GM23248 (cell line): ENCODE measurements at places on chromosomes 13 and 19. TPM values are rescaled to one million over a fixed set of nuclear protein-coding genes. Genes with fewer than 3 reads are reported as not detected.
A peak's percentile ranks its signal among the peaks of the same experiment; 100 is the strongest.

DNA sequence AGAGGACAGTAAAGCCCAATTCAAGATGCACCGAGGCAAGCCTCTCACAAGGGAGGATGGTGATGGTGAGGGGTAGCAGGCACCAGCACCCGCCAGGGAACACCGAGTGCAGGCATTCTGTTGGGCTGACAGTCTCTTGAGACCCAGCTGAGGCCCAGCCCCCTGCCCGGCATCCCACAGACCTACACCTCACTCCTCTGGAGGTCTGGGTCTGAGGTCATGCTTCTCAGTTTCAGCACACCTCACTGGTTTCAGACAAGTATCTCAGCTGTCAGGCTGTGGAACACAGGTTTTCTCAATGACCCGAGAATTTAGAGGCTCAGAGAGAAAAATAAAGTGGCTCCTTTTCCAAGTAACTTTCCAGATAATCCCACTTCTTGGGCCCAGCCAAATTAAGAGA is 27.7 kb upstream of the EPHX3 start:
- no peak for DNase-seq

SLITRK6 gene
- total RNA-seq: not detected in 2 replicates

- no peak for DNase-seq
These were observed 9.2 kb upstream of the DNAJC15 start for GRCh38 chr13:43014162-43014561.

MTUS2 gene
- 0.13 and 0.43 TPM in 2 replicates for total RNA-seq

DNA sequence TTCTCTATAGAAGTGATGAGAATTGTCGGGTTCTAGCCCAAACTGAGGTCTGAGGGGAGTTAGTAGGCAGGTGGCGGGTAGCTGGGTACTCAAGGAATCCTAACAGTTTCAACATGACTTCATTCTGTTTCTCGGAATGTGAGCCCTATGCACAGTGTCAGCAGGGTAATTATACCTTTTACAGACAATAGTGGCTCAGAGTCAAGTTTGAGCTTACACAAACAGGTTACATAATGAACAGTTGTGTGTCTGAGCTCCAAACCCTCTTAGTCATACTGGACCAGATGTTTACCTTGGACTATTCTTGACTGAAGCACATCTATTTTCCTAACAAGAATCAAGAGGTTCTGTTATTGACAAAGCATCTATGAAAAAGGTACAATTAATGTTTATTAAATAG is 1066.7 kb upstream of the PCDH20 start:
- DNase-seq: no peak

DNA sequence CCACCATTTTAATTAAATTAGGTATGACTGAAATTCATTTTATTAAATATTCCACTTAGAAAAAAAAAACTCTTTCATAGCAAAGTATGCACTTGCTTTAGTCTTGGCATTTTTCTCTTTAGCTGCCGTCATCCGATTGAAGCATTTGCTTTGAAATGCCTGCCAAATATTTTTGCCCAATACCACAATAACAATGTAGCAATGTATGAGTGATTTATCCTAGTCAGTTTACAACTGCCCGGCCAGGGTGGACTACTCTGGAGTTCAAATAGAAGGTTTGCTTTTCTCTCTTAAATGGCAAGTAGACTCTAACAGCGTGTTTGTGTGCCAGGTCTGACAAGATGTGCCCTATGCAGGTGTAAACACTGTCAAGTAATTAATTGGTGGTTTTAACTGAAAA is 675.3 kb upstream of the SGCG start:
- peak; percentile 1 for DNase-seq
